ENCODE measurements at places on chromosomes 6 and 20.

GRCh38 chr6:46310196-46310595 lies 139.4 kb upstream of the ENPP5 start:
- DNase-seq, result no peak

DNA sequence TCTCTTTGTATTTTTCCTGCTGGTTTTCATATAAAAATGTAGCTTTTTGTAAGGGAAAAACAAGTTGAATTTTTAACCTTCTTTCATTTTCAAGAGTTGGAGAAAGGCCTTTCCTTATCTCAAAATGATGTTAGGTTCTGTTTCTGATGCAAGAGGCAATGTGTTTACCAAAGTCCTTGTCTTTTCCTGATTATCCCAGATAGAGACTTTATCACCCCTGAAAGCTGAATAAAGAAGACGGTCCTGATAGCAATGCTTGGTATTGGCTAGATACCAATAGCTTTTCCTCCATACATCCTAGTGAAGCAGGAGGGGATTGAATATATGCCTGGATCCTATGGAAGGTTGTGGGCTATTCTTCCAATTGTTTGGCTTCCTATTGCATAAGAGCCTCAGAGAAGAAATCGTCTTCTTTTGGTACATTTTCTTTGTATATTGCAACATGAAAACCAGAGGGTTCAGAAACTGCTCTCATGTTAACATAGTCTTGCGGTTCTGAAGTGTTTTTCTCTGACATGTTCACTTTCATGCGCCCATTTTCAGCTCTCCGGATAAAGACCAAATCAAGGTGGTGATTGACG lies 5.5 kb downstream of the PNLDC1 start:
- no peak for DNase-seq

GRCh38 chr6:1585669-1586049 lies 24.1 kb upstream of the FOXC1 start:
- no peak for DNase-seq

DNA sequence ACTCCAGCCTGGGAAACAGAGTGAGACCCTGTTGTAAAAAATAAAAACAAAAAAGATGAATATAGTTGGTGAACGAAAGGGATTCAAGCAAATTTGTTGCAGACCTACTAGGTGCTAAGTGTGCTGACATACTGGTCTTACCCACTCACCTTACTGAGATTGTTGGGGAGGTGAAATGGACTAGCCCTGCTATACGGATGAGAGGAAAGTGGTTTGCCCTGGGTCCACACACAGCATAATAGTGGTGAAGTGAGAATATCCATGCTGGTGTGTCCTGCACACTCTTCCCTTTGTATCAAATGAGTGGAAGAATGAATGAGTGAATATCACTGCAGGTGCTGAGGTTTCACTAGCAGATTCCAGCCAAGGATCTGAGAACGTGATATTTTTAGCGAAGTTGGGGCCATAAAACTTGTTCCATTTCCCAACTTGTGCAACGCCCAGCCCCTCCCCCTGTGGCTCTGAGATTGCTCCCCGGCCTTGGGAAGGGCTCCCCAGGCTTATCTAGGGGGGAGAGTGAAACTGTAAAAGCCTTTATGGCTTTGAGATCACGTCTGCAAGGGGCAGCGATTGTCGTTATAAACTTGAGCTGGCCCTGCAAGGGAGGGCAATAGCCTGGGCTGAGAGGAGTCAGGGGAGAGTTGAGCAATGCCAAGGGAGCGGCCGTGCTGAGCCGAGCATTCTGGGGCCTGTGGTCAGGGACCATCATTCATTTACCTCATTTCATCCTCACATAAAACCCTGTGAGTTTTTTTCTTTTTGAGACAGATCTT lies 33.2 kb upstream of the TTPAL start:
- no peak for DNase-seq

DNA sequence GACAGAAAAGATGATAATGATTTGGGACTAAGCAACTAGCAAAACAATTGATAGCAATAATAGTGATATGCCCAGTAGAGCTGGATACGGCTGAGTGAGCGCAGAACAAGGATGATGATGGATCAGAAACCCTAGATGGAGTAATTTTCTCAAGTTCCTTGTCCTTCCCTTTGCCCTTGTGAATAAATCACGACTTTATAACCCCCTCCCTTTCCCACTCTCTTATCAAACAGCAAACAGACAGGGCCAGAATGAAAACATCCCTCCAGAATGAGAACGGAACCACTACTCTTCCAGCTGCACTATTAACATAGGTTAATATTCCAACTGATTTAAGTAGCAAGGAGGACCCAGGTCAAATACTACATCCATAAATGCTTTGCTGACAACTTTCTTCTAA lies 1.3 kb upstream of the MTFR2 start:
- DNase-seq, result no peak

GRCh38 chr6:112038268-112038667 lies 15.6 kb upstream of the CCN6 start:
- no peak for DNase-seq

GRCh38 chr6:52286798-52287432 lies 2.4 kb upstream of the MCM3 start:
- DNase-seq, result peak; percentile 30

DNA sequence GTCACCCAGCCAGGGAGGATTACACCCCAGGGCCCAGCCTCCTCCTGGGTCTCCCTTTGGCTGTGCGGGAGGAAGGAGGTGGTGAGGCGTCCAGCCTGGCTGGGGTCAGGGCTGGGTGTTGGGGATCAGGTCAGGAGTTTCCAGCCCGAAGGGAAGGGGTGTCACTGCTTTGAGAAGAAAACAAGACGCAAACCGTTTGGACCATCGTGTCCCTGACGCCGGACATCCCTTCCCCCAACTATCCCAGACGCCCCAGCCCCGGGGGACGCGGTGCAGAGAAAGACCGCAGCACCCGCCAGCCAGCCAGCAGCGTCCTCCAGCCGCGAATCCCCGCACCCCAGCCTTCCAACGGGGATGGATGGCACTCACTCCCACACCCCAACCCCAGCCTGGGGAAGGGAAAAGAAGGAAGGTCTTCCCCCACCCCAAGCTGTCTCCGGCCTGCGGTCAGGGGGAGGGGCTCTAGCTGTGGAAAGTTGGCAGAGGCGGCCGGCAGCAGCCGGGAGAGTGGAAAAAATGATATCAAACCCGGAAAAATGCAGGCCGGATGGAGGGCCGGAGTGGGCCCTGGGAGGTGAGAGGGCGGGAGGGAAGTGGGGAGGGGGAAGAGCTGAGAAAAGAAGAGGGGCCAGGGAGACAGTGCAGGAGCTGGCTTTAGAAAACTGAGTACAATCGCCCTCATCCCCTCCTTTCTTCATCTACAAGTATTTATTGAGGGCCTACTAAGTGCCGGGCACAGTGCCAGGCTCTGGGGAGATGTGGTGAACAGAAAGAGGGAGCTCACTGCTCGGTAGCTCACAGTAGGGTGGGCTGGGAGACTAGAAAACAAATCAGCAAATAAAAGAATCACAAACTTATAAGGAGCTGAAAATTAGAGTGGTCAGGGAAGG lies 10.6 kb downstream of the REM1 start:
- DNase-seq, result no peak

DNA sequence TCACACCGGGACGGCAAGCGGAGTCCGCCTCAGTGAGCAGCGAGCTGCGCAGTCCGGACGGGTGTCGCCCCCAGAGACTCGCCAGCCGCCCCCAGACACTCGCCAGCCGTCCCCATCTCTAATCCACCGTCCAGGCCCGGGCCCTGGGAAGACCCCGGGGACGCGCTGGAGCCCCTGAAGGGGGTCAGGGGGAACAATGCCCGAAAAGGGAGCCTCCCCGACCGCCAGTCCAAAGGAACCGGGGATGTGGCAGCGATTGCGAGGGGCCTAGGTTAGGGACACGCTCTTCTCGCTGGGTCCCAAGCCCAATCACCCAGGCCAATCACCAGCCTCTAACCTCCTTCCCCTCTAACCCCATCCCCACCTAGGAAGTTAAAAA lies 33.1 kb downstream of the TFAP2A start:
- DNase-seq, result no peak

DNA sequence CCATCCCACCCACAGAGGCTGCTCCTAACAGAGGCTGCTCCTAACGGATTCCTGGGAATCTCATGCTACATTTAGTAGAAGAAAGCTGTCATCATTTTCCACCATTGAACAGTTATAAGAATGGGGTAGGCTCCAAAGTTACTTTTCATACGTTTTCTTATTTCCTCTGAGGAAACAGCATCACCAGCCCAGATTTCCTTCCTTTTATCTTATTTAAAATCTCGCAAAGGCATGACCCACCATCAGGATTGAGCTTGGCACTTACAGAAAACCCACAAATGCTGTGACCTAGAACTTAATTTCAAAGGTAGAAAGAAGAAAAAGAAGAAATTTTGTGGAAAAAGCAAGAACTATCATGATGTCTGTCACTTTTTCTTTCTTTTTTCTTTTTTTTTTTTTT lies 168.0 kb downstream of the LY86 start:
- no peak for DNase-seq

GRCh38 chr6:135604035-135604860 lies 106.7 kb upstream of the AHI1 start:
- DNase-seq, result no peak

GRCh38 chr6:131292145-131292938 lies 157.1 kb downstream of the AKAP7 start:
- no peak for DNase-seq

- no peak for DNase-seq
Observed at GRCh38 chr6:121639021-121639420, 203.6 kb downstream of the GJA1 start.

DNA sequence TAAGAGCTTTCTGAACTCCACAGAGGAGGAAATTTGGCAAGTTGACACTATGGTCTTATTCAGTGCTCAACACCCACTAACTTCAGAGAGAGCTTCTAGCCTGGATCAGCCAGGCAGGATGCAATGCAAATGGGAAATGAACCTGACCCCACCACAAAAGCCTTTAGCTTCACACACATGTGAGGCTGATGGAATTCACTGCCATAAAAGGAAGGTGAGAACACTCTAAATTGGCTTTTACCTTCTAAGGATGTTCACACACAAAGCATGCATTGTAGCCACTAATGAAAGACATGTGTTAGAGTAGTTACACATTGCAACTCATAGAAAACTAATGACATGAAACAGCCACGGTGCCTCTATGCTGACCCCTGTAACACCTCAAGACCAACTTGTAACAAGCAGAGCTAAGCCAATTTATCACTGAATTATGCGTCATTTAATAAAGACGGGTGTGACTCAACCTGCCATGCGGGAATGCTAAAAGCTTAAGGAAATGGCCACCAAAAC lies 262.1 kb downstream of the HACE1 start:
- no peak for DNase-seq

GRCh38 chr6:223763-224162 lies 68.5 kb upstream of the DUSP22 start:
- DNase-seq, result no peak

DNA sequence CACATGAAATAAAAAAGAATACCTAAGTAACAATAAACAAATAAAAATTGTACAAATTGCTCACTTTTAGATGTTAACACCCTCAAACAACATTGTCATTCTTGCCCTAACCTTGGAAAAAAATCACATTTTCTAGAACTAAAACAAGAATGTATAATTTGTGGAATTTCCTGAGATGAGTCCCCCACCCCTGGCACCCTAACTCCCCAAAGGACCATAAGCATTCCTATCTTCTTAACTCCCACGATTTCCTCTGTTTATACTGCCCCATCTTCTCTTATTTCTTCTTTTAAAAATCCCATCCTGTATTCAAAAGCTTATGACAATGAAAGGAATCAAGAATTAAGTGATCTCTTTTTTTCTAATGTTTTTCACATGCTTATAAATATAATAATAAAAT lies 70.9 kb downstream of the IBTK start:
- DNase-seq, result no peak

DNA sequence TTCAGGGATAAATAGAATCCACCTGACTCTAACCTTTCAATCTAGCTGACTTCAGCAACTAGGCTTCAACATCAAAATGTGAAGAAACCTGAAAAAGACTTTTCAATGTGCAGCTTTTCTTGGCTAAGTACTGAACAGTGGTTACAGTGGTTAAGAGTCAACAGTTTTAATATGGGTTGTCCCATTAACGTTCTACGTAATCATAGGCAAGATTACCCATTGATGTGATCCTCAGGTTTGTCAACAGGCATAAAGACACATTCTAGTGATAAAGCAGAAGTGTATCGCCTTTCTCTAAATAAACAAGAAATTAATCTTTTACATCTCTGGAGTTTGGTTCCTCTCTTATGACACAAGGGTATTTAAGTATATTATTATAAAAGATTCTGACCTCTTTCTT lies 154.1 kb upstream of the RUNX2 start:
- no peak for DNase-seq

DNA sequence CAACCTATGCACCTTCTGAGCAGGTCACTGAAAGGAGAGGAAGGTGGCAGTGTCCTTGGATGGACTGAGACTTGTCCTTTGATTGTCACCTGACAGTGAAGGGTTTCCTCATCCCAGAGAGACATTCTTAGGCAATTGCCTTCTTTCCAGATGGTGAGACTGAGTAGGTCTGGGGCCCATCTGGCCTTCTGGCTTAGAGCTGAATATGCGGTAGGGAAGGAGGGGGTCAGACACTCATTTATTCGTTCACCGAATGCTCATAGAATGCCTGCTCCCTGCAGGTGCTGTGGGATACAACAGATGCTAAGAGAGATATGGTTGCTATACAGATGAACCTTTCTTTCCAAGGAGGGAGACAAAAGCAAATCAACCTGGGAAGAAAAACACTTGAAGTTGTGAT lies 76.8 kb downstream of the BMP6 start:
- no peak for DNase-seq

- DNase-seq, result peak; percentile 27
Observed at GRCh38 chr6:107625264-107625663, 135.3 kb downstream of the SOBP start.

- DNase-seq, result no peak
Observed at GRCh38 chr20:43189554-43190331, at the start of gene PTPRT. TSS of gene PTPRT (minus strand) at chr20:43189906. CDS start at chr20:43189733, 173 bp downstream.

- no peak for DNase-seq
Observed at GRCh38 chr6:39553029-39553428, 172.2 kb downstream of the KIF6 start.

DNA sequence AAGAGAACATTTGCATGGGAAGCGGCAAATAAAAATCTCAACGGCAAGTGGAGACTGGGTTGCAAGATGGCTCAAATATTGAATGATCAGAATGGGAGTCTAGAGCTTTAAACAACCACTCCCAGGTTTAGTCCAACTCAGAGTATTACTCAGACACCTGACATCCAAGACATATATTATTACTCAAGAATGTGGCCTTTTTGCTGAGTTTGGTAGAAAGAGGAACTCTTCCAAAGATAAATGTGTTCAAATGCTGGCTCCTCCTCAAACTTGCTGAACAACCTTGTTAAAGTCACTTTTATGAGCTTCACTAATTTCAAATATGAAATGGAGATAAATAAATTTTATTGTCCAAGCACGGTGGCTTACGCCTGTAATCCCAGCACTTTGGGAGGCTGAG lies 77.8 kb downstream of the ESR1 start:
- DNase-seq, result no peak

- DNase-seq, result no peak
Observed at GRCh38 chr6:157036245-157036711, 259.1 kb downstream of the ARID1B start.

DNA sequence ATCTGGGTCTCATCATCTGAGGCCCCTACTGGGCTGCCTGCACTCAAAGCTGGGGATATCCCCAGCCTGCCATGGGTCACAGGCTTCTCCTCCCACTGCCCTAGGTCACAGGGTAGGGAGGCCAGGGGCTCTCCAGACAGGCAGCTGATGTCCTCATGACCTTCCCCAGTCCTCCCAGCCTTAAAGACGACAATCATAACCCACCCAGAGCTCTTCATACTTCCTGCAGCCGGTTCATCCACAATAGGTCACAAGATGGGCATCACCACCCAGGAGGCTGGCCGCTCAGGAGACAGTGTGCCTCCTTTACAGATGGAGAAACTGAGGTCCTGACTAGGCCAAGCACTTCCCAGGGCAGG lies 15.2 kb downstream of the TFEB start:
- DNase-seq, result no peak

- DNase-seq, result no peak
Observed at GRCh38 chr6:155595284-155595683, 139.6 kb upstream of the NOX3 start.
